ENCODE measurements at places on chromosomes 2 and 18.

DNA sequence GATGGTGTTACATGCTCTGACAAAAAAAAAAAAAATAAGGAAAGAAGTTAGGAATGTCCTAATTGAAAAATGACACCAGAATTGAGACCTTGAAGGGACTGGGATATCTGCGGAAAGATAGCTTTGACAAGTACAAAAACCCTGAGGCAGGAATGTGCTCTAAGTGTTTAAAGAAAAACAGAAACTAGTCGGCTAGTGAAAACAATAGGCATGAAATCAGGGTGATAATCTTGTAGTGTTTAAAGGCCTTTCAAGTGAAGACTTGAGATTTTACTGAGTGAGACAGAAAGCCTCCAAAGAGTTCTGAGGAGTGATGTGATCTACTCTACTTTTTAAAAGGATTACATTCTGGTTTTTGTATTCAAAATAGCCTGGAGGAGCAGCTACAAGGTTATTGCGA lies 107.4 kb downstream of the COBLL1 start:
- no peak for DNase-seq

GRCh38 chr18:69123421-69123820 lies 277.3 kb upstream of the DOK6 start:
- no peak for DNase-seq

DNA sequence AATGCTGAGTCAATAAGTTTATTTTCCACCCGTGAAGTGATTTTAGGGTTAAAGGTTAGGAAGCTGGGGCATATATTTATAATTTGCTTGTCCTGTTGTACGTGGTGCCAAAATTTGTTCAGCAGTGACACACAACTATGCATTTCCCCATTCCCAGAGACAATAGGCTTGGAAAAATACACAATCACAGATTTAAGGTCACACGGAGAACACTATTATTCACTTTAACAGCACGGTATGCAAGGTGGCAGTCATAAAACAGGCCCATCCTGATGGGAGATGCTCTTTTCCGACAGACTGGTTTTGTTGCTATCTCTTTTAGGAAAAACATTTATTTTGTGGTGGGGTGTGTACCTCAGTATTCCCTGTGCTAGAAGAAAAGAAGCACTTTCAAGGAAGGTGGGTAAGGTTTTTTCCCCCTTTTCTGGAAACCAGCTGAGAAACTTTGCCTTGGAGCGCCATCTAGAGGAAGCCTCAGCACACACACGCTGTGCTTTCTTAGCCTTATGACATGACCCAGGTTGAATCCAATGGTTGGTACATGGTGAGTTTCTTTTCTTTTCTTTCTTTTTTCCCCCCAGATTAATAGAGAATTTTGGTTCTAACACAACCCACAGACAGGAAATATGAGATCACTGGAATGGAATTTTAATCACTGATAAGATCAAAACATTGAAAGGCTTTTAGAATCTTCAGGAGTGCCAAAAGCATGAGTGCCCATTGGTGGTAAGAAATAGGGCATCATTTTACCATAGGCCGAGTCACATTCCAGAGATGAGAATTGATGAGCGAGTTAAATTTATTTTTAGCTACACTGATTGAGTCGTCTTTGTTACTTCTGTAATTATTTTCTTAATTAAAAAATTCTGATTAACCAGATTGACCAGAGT lies 332.1 kb downstream of the AGPS start:
- DNase-seq, result peak; percentile 43

- no peak for DNase-seq
Observed at GRCh38 chr18:5197032-5197434, at the start of gene AKAIN1. Gene AKAIN1 (minus strand): TSS chr18:5197257. CDS start chr18:5197053, 204 bp downstream.

DNA sequence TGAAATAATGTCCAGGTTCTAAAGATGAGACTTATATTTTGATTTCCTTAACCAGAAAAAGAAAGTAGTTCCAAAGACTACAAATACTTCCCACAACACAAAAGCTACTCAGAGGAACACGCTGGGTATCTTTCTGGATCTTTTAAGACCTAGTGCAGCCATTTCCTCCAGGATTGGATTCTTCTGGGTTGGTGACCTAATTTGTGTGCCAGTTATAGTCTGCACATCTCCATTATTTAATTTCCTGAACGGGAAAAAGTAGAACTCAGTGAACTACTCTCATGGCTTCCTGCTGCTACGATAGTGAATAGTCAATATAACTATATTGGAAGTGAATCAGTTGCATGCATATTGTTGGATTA lies 1.5 kb downstream of the TMEM87B start:
- DNase-seq, result no peak

GRCh38 chr2:60679036-60679780 lies 76.9 kb upstream of the PAPOLG start:
- DNase-seq, result no peak

GRCh38 chr2:35339211-35339610 lies 1016.4 kb upstream of the CRIM1 start:
- DNase-seq, result no peak

DNA sequence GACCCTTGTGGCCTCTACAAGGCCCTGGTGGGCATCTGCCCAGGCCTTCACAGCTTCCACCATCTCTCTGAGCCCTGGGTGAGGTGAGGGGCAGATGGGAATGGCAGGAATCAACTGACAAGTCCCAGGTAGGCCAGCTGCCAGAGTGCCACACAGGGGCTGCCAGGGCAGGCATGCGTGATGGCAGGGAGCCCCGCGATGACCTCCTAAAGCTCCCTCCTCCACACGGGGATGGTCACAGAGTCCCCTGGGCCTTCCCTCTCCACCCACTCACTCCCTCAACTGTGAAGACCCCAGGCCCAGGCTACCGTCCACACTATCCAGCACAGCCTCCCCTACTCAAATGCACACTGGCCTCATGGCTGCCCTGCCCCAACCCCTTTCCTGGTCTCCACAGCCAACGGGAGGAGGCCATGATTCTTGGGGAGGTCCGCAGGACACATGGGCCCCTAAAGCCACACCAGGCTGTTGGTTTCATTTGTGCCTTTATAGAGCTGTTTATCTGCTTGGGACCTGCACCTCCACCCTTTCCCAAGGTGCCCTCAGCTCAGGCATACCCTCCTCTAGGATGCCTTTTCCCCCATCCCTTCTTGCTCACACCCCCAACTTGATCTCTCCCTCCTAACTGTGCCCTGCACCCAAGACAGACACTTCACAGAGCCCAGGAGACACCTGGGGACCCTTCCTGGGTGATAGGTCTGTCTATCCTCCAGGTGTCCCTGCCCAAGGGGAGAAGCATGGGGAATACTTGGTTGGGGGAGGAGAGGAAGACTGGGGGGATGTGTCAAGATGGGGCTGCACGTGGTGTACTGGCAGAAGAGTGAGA lies 2.0 kb downstream of the PROC start:
- no peak for DNase-seq

DNA sequence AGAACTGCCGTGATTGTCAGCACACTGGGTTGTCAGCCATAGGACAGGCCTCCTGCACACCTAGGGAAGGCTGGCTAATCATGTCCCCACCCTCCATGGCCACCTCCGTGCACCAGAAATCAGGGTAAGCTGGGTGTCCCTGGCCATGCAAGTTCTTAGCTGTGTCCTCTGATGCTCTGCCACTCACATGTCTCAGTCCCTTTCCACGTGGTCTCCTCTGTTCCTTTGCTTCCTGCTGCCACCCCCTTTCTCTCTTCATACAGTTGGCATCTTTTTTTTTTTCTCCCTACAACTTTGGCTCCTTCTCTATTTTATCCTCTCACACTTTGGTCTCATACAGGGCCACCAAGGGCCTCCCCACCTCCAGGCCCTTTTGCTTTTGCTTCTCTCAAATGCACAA lies 153.7 kb downstream of the TPGS2 start:
- no peak for DNase-seq

DNA sequence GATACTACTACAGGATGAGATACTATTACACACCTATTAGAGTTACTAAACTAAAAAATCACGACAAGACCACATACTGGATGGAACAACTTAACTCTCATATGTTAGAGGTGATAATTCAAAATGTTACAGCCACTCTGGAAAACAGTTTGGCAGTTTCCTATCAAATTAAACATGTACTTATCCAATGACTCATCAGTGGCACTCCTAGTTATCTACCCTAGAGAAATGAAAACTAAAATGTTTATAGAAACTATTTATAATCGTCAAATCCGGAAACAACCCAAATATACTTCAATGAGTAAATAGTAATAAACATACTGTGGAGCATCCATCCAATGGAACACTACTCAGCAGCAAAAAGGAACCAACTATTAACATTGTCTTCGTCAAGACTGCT lies 137.0 kb upstream of the RBBP8 start:
- DNase-seq, result no peak

DNA sequence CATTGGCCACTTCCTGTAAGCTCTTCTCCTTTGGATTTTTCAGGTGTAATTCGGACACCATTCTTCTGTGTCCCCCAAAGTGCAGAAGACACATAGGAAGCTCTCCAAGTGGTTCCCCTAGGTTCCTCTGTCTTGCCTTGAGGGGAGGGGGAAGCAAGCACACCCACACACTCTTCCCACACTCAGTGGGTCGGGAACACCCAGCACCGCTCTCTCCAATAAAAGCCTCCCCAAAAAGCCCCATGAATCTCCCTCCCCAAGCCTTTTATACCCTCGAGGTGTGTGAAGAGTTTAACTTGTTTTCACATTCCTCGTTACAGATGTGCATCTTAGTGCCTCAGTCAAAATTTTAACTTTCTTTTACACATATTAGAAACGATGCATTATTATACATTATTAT lies 9.9 kb upstream of the TMEM237 start:
- DNase-seq, result no peak

DNA sequence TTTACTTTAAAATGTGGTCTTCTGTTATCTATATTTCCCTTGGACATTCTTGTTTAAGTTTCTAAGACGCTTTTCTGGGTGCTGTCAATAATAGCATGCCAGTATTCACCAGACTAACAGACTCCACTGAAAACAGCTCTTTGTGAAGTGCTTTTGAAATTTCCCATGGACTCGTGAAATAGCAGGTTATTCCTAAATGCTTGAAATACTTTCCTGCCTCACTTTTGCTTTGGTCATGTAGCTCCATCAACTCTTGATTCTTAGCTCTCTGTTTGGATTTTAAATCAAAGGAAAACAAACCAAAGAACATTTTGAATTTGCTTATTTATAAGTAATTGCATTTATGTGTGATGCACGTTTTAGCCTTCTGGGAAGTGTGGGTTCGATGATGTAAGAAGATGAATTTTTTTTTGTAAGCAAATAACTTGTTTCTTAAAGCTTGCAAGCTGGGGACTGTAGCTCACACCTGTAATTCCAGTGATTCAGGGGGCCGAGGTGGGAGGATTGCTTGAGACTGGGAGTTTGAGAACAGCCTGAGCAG lies 147.8 kb downstream of the WDSUB1 start:
- DNase-seq, result no peak

GRCh38 chr2:174195253-174195652 lies 53.1 kb downstream of the OLA1 start:
- no peak for DNase-seq

- DNase-seq, result no peak
Observed at GRCh38 chr2:58378152-58378551, 137.0 kb upstream of the FANCL start.

GRCh38 chr2:99802734-99803133 lies 312.9 kb upstream of the REV1 start:
- no peak for DNase-seq

GRCh38 chr18:74334242-74334893 lies 18.7 kb downstream of the C18orf63 start:
- DNase-seq, result no peak

GRCh38 chr18:69787825-69788547 lies 159.7 kb downstream of the CD226 start:
- DNase-seq, result no peak

DNA sequence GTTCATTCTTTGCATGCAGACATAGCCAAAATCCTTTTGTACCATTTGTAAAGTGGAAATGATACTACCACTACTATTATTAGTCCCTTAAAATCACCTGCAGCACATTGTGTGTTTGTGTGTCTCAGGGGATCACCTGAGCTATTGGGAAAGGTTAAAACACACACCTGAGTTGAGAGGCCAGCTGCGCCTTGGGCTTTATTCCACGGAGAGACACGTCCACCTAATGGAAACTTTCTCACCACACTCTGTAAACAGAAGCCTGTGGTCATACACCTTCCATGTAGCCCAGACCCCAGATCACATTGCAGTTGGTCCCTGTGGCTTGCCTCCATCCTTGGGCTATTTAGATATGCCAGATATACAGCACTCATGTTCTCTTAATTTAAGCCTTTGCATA lies 81.8 kb upstream of the SH3BP4 start:
- no peak for DNase-seq

DNA sequence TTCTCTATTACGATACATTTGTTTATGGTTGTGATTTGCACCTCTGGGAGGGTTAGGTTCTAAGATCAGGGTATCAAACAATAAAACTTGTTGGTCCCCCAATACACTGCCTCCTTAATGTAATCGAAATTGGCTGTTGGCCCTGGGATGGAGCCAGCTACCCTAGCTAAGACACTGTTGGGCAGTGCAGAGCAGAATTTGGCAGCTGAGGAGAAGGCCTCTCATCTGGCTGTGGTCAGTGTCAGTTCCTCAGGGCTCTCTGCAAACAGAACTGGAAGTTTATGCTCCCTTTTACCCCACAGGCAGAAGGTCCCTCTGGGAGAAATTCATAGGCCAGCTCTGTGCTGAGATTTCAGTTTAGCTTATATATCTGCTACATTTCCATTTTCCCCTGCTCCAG lies 8.6 kb upstream of the HAAO start:
- no peak for DNase-seq

DNA sequence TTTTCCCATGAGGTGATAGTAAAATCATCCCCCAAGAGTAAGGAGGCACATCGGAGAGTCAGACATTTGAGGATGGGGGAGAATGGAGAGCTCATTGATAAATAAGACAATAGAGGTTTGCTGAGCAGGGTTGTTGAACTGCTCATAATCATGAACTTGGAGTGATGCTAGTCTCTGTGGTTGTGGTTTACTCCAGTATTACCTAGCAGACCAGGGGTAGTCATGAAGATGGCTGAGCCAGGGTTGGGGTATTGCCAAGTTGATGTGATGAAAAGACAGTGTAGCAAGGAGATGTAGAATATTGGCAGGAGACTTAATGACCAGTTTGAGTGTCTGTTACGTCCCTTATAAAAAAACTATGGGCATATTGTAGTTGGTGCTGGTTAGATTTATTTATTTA lies 25.4 kb downstream of the CYBRD1 start:
- no peak for DNase-seq

- DNase-seq, result no peak
Observed at GRCh38 chr18:9741793-9742523, 33.9 kb downstream of the RAB31 start.

- no peak for DNase-seq
Observed at GRCh38 chr2:85743304-85743978, 10.3 kb upstream of the ATOH8 start.

- DNase-seq, result no peak
Observed at GRCh38 chr18:12038082-12038638, 55.5 kb upstream of the ANKRD62 start.

DNA sequence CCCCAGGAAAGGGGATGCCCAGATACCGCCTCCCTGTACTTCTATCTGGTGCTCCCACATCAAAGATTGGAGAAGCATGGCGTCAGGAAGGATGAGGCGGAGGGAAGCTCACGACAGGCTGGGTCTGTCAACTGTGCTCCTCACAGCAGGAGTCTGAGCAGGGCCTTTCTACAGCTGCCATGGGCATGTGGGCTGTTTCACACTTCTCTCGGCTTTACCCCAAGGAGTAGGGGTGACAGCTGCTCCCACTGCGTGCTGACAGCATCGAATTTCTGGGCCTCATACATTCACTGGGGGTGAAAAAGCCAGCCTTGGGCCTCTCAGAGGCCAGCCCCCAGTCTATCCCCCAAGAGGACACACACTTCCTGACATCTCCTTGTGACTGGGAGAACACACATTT lies 21.1 kb downstream of the NEURL3 start:
- DNase-seq, result no peak
